ENCODE measurements at places on chromosomes 5 and 9.
A peak's percentile ranks its signal among the peaks of the same experiment; 100 is the strongest.

GRCh38 chr9:21465859-21466518, 16.1 kb downstream of the IFNE start:
- DNase-seq = peak; percentile 70

DNA sequence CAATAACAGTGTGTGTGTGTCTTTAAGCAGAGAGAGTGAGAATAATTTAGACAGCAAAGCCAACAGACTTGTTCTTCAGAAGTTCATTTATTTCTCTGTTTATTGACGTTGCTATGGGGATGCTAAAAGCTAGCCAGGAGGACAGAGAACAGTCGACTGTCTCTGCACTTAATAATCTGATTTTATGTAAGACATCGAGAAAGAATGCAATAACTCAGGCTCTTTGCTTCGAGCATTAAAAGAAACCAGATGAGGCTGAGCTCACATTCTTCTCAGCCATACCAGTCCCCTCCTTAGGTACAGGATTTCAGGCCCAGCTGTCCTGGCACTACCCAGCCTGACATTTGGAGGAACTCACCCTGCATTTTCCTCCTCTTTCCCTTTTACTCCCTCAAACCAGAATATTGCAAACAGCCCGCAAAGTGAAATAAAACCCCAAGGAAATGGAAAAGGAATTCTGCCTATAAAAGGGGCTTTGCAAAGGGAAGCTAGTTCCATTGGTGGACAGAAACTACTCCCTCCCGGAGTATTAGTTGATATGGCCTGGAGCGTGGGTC, 44.5 kb upstream of the DPYSL3 start:
- DNase-seq = peak; percentile 53

GRCh38 chr5:83871533-83872395, 151.1 kb upstream of the HAPLN1 start:
- no peak for DNase-seq

- no peak for DNase-seq
Measured at GRCh38 chr9:110440172-110440571, 102.5 kb upstream of the TXNDC8 start.

DNA sequence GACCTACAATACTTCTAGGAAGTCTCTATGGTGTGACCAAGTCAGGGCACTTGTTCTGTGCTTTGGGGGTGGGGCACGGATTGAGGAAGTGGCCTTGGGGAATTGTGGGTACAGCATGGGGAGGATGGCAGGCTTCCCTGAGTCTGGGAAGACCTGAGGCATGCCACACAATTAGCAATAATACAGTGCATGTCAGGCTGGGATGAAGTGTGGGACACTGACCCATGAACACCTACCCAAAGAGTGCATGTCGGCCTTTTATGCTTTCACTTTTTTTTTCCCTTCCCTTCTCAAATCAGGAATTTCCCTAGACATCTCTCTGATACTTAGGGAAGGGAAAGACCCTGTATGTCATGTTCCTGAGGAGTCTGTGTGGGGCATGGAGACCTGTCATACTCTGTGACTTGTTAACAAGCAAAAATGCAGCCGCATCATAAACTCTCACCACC, 146.4 kb downstream of the PALM2AKAP2 start:
- DNase-seq = no peak

GRCh38 chr9:114382699-114383520, 4.9 kb downstream of the AKNA start:
- DNase-seq = no peak

- DNase-seq = peak; percentile 91
Measured at GRCh38 chr5:177389241-177390169, 5.3 kb downstream of the SLC34A1 start.

- DNase-seq = no peak
Measured at GRCh38 chr9:135127718-135128670, 40.5 kb downstream of the OLFM1 start.

DNA sequence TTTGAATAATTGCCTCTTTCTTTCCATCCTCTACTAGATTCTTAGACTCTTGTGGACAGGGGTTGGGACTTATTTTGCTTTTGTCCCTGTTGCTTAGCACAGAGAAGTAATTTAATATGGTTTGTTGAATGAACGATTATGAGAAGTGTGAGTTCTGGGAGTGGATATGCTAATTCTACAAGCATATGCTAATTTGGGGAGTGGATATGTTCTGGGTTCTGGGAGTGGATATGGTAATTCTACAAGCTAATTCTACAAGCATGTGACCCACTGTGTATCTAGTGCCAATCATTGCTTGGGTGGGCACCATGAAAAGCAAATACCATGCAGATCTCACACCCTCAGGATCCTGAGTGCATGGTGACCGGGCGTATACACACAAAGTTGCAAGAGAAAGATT, 181.8 kb upstream of the IL12B start:
- DNase-seq = no peak

All from kidney tubule cell (primary cell).